ENCODE measurements at places on chromosomes 4 and X. TPM values are rescaled to one million over a fixed set of nuclear protein-coding genes. Genes with fewer than 3 reads are reported as not detected.

GRCh38 chrX:123476611-123477219 is 256.1 kb downstream of the THOC2 start:
- DNase-seq: no peak

- DNase-seq: no peak
These were observed 82.1 kb downstream of the GUCY2F start for GRCh38 chrX:109399831-109400230.

GRCh38 chr4:16672421-16672820 is 226.0 kb downstream of the LDB2 start:
- DNase-seq: no peak

GRCh38 chr4:37973441-37973840 is 13.2 kb downstream of the PTTG2 start:
- DNase-seq: no peak

DNA sequence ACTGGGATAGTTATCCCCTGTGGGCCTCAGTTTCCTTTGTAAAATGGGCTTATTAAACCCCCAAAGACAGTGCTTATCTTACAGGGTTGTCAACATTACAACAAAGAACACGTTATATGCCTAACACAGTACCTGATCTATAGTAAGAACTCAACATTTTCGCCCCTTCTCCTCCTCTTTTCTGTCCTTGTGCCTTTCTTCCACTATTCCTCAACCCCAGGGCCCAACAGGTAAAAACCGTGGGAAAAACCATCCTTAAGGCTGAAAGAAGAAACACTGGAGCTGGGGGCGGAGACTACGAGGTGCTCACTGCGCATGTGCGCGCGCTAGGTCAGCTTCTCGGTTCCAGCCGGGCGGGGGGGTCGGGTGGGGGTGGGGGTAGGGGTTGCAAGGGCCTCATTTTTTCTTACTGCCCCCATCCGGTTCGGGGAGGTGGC is 426 bp upstream of the XIAP start:
- DNase-seq: no peak

Gene IL2
- not detected for total RNA-seq

Gene GTPBP6
- 60.2 TPM for total RNA-seq

DNA sequence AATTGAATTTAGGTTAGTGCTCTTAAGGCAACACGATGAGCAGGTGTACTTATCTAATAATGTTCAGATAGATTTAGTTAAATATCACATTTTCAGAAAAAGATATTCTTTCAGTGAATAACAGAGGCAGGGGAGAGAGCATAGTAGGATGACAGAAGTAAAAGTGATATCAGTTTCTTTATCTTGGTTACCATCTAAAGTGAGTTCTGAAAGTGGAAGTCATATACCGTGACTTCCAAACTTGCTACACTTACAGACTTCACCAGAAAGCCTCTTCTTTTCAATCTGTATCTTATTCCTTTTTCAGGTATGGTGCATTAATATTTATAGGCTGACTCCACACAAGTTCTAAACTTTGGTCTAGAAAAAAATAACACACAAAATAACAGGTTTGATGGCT is 124.9 kb downstream of the POU4F2 start:
- DNase-seq: no peak

Gene CFAP47
- under 0.01 TPM for total RNA-seq

Gene SRPX
- total RNA-seq: 151 TPM

DNA sequence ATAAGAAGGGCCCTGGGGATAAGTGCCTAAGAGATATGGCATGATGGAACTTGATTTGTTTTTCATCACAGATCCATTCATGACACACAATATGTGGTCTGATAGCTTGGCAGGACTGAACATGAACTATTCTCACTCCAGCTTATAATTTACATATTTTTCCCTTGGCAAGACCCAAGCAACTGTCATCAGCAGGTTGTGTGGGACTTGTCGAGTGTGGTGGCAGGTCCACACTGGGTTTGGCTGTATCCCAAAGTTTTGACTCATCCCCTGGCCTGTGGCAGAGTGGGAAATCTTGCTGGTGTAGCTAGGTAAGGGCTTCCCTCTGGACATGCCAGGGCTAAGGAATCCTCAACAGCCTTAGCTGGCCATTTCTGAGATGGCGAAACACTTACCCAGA is 81.0 kb upstream of the STIM2 start:
- DNase-seq: peak; percentile 76

- no peak for DNase-seq
These were observed 32.8 kb downstream of the ZNF595 start for GRCh38 chr4:85951-86350.

DNA sequence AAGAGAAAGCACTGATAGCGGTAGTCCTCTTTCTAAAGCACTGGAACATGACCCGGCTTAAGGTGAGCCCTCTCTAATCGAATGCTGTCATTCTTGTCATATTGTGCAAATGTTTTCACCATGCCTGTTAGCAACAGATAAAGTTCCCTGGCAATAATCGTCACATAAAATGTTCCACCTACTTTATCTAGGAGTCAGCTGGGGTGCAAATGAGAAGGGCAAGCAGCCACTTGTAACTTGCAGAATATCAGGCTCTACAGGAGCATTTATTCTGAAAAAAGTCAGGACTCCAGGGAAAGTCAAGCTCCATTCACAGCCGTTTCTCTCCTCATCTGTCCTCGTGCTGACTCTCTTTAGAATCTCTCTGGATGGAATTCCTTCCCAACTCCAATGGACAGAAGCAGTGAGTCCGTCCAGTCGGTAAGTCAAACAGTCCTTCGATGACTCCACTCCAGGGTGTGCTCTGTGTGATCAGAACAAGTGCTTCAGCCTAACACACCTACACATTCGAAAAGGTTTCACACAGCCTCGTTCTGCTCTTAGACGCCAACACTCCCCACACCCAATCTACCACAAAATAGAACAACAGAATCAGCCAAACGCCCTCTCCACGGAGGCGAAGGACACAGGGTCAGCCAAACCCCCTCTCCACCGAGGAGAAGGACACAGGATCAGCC is 101.7 kb upstream of the FRG1 start:
- DNase-seq: no peak

Gene PNMA5
- not detected for total RNA-seq

DNA sequence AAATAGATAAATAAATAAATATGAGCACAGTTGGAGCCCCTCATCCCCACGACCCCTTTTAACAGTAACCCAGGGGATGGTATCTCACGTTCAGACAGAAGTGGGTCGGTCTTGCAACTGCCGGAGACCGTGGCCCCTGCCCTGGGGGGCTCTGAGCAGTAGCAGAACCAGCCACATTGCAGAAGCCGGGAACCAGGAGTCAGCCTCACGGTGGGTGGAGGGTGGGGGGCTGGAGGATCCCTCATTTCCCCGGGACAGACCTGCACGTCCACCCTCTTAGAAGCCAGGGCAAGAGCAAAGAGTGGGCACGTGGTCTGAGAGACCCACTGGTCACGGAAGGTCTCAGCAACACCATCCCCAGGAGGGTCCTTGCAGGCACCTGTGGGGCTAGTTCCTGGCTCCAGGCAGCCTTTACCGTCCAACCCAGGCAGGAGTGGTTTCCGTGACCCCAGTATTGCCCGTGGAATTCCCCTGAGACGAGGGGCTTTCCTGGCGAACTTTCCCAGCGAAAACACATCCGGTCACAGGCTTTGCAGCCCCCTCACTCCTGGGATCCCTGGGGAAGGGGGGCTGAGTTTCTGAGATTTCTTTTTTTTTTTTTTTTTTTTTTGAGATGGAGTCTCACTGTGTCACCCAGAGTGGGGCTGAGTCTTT is 8.8 kb upstream of the IL3RA start:
- no peak for DNase-seq

Gene SHROOM4
- total RNA-seq: 1.5 TPM

Gene SPANXD
- 0.30 TPM for total RNA-seq

DNA sequence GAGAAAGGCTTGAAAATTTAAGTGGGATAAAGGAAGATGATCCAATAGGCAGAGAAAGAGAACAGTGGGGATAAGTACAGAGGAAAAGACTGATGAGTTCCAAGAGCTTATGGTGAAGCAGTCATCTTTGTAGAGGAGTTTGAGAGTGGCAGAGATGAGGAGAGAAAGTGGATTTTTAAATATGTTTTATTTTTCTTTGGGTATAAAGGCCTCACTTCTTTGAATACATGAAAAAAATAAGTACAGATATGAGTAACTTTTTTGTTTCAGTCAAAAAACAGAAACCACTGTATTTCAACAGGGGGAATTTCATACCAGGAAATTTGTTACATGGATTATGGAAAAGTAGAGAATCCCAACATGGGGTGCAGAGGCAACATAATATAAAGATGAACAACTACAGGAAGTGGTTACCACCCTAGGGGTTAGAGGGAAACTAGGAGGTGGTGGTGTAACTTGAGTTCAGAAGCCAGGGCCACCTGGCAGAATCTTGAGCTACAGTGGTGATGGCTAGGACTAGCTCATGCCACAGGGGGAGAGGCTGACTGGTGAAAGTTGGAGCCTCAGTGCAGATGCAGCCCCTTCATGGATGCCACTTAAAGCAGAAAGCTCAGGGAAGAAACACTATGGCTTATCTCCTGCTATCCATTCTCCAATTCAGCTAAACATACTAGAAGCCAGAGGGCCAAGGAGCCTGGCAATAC is 3.4 kb upstream of the CYBB start:
- no peak for DNase-seq

DNA sequence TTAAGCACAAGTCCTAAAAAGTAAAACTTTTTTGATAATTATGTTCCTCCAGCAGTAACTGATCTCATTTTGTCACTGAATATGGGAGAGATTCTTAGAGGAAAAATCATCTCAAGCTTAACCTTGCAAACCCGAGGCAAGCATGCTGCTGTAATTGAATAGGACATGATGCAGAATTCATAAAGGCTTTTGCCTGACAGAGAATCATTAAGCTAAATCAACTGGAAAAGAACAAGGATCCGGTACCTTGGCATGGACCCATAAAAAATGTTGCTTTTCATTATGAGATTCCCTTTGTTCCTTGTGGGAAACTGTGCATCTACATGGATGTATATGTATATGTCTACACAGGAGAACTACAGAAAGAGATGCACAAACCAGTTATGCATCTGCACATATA is 149.1 kb downstream of the PAPSS1 start:
- DNase-seq: no peak

- no peak for DNase-seq
These were observed 40.1 kb downstream of the WFS1 start for GRCh38 chr4:6309777-6310176.

GRCh38 chrX:20454117-20454516 is 187.4 kb upstream of the RPS6KA3 start:
- DNase-seq: peak; percentile 64

DNA sequence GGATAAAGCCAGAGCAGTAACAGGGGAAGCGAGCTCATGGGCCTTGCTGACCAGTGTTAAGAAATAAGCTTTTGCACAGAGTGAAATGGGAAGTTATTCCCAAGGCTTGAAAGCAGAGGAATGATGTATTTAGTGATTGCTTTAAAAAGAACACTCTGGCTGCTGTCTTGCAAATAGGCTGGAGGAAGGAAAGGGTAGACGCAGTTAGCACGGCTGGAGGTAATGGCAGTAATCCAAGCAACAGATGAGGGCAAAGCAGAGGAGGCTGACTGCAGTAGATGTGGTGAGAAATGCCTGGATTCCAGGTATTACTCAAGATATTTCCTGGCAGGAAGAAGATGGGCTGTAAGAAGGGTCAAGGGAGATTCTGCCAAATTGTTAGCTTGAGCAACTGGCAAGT is 1342.3 kb upstream of the AGA start:
- peak; percentile 7 for DNase-seq

Gene NEIL3
- 13.1 TPM for total RNA-seq

GRCh38 chr4:129335276-129335675 is 239.3 kb downstream of the C4orf33 start:
- DNase-seq: no peak

DNA sequence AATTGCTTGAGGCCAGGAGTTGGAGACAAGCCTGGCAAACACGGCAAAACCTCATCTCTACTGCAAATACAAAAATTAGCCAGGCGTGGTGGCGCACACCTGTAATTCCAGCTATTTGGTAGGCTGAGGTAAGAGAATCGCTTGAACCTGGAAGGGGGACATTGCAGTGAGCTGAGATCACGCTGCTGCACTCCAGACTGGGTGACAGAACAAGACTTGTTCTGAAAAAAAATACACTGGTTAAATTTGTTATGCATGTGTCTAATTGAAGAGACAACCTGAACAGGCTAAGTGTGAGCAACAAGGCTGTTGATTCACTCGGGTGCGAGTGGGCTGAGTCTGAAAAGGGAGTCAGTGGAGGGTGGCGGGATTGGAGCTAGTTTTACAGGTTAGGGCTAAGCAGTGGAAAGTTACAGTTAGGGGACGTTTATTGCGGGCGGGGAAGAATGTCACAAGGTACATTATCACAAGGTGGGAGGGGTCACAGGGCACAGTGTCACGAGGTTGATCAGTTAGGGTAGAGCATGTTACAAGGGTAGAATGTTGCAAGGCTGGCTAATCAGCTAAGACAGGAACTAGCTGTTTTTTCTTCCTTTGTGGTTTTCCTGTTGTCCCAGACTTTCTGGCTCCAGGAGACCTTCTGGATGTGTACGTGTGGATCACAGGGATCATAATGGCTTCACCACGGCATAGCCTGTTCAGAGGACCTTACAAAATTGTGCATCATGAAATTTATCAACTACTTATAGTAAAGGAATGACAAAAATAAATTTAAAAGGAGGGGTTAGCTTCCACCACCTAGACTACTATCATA is 115.8 kb downstream of the NAA11 start:
- DNase-seq: peak; percentile 53

- no peak for DNase-seq
These were observed 1.0 kb downstream of the PRDX4 start for GRCh38 chrX:23668335-23668734.

Gene KLHL4
- total RNA-seq: 8.5 TPM
